Activated CD8-positive, alpha-beta T cell treated with anti-CD3 and anti-CD28 coated beads for 36 hours (primary cell): ENCODE measurements at places on chromosomes 5 and 9. TPM values are rescaled to one million over a fixed set of nuclear protein-coding genes. Genes with fewer than 3 reads are reported as not detected.

GRCh38 chr5:111511831-111512374 lies 432 bp downstream of the STARD4 start:
- DNase-seq: no peak

SMIM33 gene
- total RNA-seq: not detected

DNA sequence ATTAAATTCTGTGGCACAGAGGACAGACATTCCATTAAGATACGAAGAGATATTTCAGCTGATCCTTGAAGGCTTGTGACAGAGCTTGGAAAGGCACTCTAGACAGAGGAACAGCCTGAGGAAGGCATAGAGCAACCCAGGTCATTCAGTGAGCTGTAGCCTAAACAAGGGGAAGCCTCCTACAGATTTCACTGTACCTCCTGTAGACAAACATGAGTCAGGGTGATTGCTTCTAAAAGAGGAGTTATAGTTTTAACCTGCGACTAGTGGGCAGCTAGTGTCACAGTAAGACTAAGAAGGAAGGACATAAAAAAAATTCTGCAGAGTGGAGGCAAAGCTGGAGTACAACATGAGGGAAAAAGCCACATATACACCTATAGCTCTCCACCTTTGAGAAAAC lies 43.5 kb upstream of the ANKDD1B start:
- peak; percentile 17 for DNase-seq

DNA sequence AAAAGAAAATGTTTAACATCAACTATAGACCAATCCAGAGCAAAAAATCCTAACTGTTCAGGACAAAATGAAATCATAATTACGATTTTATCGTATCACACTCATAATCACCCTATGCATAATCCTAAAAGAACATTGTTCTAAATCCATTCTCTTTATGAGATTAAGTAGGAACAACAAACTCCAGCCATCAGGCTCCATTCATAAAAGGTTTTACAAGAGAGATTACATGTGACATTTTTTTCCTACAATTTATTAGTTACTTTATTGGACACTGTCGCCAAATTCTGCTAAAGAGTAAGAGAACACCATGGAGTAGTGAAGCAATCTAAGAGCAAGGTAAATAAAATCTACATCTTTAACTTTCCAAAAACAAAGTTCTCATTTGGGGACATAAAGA lies 198.0 kb downstream of the BNC2 start:
- no peak for DNase-seq

MPDZ gene
- not detected for total RNA-seq

GLIPR2 gene
- total RNA-seq: 12.2 TPM

CCDC192 gene
- not detected for total RNA-seq

DNA sequence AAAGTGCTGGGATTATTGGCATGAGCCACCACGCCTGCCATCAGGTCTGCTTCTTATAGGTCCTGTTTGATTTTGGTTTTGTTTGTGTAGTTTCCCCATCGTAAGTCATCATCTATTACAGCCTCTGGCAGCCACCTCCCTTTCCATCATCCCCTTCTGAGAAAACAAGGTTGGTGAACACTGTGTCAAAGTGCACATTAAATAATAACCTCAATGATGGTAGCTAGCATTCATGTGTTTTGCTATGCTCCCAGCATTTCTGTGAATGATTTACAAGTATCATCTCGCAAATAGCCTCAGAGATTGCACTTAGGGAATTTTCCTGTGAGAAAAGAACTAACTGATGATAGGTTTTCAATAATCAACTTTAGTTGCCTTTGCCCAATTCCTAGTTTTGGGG lies 9.9 kb downstream of the PRUNE2 start:
- DNase-seq: no peak

- DNase-seq: no peak
Measured at GRCh38 chr5:154176181-154176580, 14.4 kb upstream of the GALNT10 start.

- DNase-seq: peak; percentile 52
Measured at GRCh38 chr5:16936150-16936988, at the start of gene MYO10. TSS of gene MYO10 (minus strand) at chr5:16936288. CDS start at chr5:16935808, 480 bp downstream.

GRCh38 chr9:92507496-92507895 lies 25.2 kb upstream of the ASPN start:
- no peak for DNase-seq

DNA sequence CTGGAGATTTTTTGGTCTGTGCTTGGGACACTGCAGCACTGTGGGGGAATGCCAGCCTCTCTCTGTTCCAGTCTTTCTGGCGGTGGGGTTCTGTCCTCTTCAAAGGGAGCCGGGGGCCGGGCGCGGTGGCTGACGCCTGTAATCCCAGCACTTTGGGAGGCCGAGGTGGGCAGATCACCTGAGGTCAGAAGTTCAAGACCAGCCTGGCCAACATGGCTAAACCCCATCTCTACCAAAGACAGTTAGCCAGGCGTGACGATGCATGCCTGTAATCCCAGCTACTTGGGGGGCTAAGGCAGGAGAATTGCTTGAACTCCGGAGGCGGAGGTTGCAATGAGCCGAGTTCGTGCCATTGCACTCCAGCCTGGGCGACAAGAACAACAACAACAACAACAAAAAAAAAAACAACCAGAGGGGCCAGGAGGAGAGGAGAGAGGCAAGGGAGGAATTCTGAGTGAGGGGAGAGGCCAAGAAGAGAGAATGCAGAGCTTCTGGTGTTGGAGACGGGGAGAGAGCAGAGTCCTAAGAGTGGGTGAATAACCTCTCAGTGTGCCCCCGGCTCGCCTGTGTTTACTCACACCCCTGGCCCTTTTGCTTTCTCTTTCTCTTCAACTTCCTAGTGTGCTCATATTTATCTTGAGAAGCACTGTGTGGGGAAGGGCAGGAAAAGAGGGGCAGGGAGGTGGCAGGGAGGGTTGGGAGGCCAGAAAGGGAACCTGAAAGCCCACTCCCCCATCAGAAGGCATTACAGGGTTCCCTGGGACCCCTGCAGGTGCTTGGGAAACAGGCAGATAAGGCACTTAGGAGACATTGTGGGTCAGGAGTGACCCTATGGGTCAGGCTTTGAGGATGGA lies 3.2 kb upstream of the SET start:
- DNase-seq: peak; percentile 74

ACSL6 gene
- 4.7 TPM for total RNA-seq

GRCh38 chr5:33890131-33891032 lies 1.4 kb downstream of the ADAMTS12 start:
- DNase-seq: no peak

DNA sequence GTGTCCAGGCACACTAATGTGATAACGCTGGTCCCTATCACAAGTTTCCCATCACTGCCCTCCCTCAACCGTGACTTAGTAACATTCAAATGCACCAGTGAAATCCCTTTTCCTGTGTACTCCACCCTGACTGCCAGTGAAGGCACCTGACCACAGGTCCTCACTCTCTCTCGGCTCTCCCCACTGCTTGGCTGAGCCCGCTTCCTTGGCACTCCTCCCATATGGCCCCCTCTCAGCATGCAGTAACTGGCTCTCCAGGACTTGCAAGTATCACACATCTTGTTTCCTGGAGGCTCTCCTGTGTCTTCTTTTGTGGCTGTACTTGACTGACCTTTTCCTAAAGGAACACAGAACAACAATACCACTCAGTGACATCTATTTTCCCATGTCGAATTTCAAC lies 292.0 kb upstream of the ZNF608 start:
- DNase-seq: no peak

GPR151 gene
- total RNA-seq: not detected

DNA sequence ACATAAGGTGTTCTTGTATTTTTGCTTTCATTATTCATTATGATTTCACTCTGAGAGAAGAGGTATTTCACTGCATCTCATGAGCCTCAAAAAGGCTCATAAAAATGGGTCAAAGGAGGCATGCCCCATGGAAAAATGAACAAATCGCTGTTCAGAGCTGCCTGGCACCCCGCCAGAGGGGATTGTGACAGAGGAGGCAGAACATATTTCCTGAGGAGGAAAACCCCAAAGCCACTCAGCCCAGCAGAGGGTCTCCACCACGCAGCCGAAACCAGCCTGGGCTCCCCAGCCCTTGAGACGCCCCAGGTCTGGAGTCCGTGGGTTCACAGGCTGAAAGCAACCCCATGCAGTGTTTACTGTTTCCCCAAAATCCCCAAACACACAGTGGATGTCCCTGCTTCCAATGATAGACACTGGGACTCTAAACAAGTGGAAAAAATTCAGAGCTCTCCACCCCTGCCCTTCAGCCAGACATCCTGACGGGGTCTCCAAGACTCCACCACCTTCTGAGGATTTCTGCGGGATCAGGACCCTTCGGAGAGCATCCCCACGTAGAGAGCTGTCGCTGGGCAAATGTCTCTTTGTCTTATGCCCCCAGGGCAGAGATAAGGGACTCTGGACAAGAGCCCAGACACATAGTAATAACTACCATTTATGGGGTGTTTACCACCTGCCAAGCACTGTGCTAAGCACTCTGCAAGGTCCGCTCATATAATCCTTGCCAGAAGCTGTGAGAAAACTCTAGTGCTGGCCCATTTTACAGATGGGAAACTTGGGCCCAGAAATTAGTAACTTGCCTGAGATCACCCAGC lies 122.3 kb downstream of the PAX5 start:
- DNase-seq: no peak

DNA sequence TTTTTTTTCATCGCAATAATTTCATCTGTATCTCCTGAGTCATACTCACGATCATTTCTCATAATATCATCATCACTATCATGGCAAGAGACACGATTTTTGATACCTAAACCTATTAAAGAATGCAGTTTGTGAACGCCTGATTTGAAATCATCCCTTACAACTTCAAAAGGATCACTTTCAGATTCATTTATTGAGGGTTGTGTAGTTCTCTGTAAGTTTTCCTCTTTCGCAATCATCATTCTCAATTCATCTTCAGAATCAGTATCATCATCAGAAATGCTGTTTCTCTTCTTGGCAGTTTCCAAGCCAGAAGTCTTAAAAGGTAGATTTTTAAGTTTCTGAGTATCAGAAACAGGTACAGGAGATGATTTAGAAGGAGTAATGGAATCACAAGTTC lies 9.7 kb downstream of the NOL8 start:
- no peak for DNase-seq

DNA sequence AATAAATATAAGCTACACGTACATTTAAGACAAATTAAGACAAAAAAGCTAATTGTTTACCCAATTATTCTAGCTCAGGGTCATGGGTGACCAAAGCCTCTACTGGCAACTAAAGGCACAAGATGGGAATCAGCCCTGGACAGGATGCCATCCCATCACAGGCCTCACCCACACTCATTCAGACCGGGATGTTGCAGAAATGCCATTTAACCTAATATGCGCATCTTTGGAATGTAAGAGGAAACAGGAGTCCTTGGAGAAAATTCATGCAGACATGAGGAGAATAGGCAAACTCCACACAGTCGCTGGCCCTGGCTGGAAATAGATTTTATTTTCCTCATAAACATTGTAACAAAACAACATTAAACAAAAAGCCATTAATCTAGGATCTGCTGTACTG lies 2003.8 kb upstream of the CDH9 start:
- DNase-seq: no peak

DNA sequence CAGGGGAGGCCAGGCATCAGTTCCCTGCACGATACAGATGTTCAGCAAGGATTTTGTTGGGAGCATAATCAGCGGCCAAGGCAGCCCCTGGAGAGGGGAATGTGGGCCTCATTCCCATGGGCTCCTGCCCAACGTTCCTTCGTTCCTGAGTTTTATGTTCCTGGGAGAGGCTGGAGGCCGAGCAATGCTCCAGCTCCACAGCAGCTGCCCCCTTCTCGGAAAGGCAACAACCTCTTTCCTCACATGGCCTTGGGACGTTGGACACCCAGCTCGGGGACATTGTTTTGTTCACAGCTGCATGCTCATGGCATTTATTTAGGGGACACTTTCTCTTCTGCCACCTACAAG lies 63.8 kb upstream of the COL15A1 start:
- no peak for DNase-seq

- no peak for DNase-seq
Measured at GRCh38 chr5:127985811-127986325, 97.7 kb upstream of the SLC12A2 start.

DNA sequence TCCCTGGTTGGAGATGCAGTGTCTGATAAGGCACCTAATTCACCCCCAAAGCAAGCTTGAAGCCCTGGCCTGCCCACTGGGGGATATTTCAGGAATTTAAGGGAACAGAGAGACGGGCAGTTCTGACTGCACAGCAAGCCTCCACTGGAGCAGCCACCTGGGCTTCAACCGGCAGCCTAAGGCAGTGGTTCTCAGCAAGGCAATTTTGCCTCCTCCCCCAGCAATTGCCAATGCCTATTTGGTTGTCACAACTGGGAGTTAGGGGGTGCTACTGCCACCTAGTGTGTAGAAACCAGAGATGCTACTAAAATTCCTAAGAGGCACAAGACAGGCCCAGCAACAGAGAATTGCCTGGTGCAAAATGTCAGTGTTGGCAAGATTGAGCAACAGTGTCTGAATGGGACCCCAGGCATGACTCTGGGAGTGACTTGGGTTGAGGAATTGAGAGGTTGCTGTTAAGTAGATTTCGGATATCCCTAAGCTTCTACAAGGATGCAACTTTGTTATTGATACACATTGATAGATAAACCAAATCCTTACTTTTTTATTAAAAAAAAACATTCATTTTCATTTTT lies 58.7 kb upstream of the CTSL start:
- DNase-seq: peak; percentile 22

SSBP2 gene
- total RNA-seq: 11.7 TPM

DNA sequence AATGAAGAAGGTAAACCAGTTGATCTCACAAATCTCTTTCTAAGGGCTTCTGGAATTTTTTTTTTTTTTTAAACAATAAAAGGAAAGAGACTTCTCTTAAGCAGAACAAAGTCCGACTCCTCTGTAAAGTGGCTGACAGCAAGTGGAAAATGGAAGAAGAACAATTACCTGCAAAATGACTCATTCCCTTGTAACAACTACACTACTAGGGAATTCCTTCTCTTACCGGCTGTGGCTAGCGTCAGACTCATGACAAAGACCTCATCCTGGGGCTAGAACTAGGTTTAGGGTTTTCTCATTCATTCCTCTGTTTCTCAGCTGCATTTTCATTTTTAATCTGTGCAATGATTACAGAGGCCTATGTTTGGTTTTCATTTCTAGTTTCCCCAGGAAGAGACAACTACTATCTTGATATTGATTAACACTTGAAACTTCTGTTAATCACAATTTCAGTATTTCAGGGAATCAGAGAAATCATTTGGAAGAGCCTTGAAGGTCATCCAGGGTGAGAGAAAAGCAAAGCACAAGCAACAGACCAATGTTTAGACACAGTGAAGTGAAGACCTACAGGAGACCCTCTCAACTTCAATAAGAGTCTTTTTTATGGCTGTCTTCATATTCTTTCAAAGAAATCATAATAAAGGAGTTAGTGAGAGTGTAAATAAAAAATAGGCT lies 437.9 kb downstream of the RAB3C start:
- DNase-seq: peak; percentile 55
